ENCODE measurements at places on chromosomes 11 and 22.
A peak's percentile ranks its signal among the peaks of the same experiment; 100 is the strongest.

DNA sequence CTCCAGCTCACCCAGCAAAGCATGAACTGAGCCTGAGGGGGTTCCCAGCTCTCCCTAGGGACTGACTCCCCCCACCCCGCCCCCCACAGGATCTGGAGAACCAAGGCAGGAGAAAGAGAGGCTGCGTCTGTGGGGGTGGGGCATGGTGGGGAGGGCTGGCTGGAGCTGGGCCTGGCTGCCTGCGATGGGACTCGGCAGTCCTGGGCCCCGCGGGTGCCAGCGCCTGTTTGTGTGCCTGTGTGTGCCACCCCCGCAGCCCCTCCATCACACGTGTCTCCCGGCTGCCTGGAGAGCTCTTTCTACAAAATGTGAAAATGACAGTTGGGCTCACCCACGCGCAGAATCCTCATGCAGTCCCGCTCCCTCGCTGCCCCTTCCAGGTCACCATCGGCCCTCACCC is 46.8 kb downstream of the CACNA1I start:
- DNase-seq: no peak

DNA sequence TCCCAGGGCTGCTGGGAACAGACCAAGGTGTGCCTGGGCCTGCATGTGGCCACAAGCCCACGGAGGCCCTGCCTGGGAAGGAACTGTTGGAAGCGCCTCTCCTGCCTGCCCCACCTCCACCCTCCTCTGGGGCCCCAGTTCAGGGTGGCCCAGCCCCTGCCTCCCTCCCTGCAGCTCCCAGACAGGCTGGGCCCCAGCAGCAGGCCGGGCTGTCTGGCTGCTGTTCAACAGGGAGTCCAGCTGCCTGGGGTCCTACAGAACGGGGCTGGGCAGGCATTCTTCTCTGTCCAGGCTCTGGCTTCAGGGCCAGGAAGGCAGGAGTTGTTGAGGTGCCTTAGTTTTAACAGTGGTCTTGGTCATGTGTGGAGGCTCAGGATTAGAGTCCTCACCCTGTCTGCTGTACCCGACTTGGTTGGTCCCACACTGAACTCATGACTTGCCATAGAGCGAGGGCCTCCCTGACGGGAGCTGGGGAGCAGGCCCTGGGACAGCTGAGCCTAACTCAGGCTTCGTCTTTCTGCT is 11.8 kb downstream of the PRDM11 start:
- peak; percentile 69 for DNase-seq

DNA sequence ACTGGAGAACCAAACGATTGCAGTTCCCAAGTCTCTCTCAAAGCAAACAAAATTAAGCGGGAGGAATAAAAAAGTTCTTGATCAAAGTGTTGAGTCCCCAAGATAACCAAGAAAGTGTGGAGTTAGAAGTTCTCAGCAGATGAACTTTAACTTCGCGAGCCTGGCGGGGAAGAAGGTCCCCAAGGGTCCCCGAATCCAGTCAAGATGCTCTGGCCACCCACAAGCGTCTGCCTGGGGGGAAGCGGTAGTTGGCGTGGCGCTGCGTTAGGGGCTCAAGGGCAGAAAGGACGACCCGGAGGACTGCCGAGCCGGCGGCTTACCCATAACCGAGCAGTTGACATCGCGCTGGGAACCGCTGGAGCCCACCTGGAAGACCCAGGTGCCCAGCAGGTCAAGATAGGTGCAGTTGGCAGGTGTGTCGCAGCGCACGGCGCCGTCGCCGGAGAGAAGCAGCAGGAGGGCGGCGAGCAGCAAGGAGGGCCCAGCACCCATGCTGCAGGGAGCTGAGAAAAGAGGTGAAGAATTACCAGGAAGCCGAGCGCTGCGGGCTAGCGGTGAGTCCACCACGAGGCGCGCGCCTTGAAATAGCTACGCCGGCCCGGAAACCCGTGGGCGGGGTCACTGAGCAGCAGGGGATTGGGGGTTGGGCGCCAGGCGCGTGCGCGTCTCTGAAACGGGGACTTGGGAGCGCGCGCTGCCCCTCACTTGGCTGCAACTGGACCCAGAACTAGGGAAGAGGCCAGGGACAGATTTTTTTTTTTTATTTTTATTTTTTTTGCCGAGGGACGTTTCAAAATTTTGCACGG is at the start of gene CTSC:
Gene CTSC (minus strand): TSS at position 556 of the 806 bp plus-strand sequence. CDS start 64 bp downstream, at position 492.
- peak; percentile 92 for DNase-seq

DNA sequence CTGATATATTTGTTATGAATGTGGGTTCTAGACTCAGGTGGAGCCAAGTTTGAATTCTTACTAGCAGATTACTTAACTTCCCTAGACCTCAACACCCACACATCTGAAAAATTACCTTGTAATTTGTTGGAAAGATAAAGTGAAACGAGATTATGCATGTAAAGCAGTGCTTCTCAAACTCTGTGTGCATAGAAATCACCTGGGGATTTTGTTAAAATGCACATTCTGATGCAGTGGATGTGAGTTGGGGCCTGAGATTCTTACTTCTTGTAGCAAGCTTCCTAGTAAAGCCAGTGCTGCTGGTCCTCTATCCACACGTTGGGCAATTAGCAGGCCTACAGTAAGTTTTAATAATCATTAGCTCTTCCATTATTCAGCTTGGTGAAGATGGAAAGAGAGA is 15.1 kb upstream of the CEP295 start:
- DNase-seq: no peak

- DNase-seq: no peak
Measured at GRCh38 chr11:39425226-39425625, 2034.2 kb downstream of the LRRC4C start.

DNA sequence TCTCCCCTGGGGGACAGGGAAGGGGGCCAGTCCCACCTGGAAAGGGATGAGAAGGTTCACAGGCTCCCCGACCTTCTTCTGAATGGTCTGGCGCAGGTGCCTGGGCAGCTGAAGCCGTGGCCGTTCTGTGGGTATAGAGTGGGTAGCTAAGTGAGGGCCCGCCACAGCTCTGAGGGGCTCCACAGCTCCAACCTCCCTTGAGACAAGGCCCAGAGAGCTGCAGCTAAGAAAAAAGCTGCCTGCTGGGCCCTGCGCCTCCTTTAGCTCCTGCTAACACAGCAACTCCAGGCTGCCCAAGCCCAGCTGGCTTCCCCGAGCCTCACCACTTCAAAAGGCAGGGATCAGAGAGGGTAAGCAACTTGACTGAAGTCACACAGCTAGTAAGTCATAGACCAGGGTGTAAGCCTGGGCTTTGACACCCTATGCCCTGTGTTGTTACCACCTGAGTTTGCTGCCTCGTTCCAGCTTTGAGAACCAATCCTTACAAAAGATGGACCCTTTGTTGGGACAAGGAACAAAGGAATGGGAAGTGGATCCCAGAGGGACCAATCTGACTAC is 18.5 kb downstream of the MYBPC3 start:
- DNase-seq: no peak

DNA sequence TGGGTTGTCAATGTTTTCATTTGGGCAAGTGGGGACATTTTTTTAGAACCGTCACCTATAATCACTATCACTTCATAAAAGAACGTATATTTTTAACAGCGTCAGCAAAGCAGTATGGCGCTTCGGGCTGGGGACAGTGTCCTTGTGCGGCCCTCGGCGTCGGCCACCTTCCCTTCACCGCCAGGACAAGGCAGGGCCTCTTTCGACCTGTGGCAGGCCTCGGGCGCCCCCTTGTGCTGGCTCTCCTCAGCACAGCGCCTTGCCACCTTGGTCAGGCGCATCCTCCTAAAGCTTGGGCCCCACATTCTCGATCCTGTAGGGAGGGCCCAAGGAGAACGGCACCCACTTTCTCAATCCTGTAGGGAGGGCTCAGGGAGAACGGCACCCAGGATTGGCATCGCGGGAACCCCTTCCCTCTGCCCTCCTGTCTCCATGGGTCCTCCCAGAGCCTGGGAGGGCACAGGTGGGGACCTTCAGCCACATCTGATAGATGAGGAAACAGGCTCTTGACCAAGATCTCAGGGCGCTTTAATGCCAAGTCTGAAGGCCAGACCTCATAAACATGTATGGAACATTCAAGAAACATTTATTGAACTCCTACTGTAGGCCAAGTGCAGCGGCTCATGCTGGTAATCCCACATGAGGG is 11.5 kb upstream of the FADD start:
- peak; percentile 82 for DNase-seq

Measured in right forelimb (tissue), 1 donor.